ENCODE measurements at places on chromosomes 2 and 18.

- no peak for DNase-seq
- peak overlapping the region; percentile 69 for H3K27ac ChIP-seq
- H3K36me3 ChIP-seq, result no peaks in the 10 kb centered on the region
- no peak overlapping the region for H3K4me3 ChIP-seq
These were observed 134.1 kb upstream of the ITGB6 start for GRCh38 chr2:160334028-160334741.

- H3K4me1 ChIP-seq, result no peaks in the 10 kb centered on the region
- no peaks in the 10 kb centered on the region for H3K36me3 ChIP-seq
These were observed 64.7 kb upstream of the DSEL start for GRCh38 chr18:67581178-67581577.

- no peak overlapping the region for H3K27ac ChIP-seq
- DNase-seq, result no peak
- no peaks in the 10 kb centered on the region for H3K27me3 ChIP-seq
- peaks cover 5% of the 10 kb centered on the region for H3K36me3 ChIP-seq
- peaks cover 20% of the 10 kb centered on the region for H3K4me1 ChIP-seq
These were observed 10.0 kb downstream of the PPP4R1 start for GRCh38 chr18:9604348-9604747.

DNA sequence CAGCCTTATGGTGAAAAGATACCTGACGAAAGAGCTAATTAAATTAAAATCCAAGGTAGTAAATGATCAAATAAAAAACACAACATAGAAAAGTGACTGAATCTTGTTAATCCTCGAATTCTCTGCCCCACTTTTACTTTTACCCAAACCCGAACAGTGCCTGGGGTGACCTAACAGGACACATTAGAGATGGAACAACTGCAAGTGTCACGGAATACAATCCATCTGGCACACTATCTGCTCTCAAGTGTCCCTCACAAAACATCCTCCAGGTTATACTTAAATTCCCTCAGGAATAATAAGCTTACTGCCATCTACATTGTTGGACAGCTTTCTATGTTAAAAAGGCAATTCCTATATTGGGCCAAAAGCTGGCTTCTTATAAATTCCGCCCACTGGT lies 236.3 kb upstream of the SLC14A2 start:
- no peaks in the 10 kb centered on the region for H3K4me1 ChIP-seq
- no peaks in the 10 kb centered on the region for H3K36me3 ChIP-seq
- H3K4me3 ChIP-seq, result no peak overlapping the region
- DNase-seq, result no peak
- no peak overlapping the region for H3K27ac ChIP-seq

- H3K36me3 ChIP-seq, result no peaks in the 10 kb centered on the region
- no peak for DNase-seq
- H3K4me3 ChIP-seq, result no peak overlapping the region
- peaks cover 51% of the 10 kb centered on the region for H3K27me3 ChIP-seq
- H3K27ac ChIP-seq, result no peak overlapping the region
These were observed 559 bp downstream of the TMEM37 start for GRCh38 chr2:119431976-119432850.
